ENCODE measurements at places on chromosomes 12 and 14. TPM values are rescaled to one million over a fixed set of nuclear protein-coding genes. Genes with fewer than 3 reads are reported as not detected.

SYNE3 gene
- 9.5 TPM for total RNA-seq

CREBL2 gene
- total RNA-seq, result 36.9 TPM

RBP5 gene
- total RNA-seq, result 7.1 TPM

SLC10A1 gene
- total RNA-seq, result 0.86 TPM

EML1 gene
- total RNA-seq, result 49.9 TPM

PPFIBP1 gene
- total RNA-seq, result 46.7 TPM

TMEM233 gene
- total RNA-seq, result 0.55 TPM

BICDL1 gene
- 26.7 TPM for total RNA-seq

VWF gene
- 97.3 TPM for total RNA-seq

KRT2 gene
- not detected for total RNA-seq

ACSS3 gene
- 24.4 TPM for total RNA-seq

CLEC7A gene
- 10.8 TPM for total RNA-seq

RPS6KA5 gene
- total RNA-seq, result 7.1 TPM

TPPP2 gene
- total RNA-seq, result 0.81 TPM

SBNO1 gene
- 29.7 TPM for total RNA-seq

CRIP1 gene
- 35.7 TPM for total RNA-seq

FZD10 gene
- total RNA-seq, result 1.1 TPM

FITM1 gene
- total RNA-seq, result 0.81 TPM
